ENCODE measurements at places on chromosomes 12 and 14.

DNA sequence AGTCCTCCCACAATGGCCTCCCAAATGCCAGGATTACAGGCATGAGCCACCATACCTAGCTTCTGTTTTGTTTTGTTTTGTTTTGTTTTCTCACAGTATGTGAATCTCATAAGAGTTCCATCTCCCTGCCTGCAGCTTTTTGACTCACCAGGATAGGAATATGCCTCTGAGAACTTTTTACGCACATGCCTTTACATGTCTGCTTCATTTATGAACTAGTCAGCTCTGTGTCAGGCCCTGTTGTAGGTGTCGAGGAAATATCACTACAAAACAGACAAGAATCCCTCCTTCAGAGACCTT, 89.0 kb downstream of the BORCS5 start:
- DNase-seq, result no peak

DNA sequence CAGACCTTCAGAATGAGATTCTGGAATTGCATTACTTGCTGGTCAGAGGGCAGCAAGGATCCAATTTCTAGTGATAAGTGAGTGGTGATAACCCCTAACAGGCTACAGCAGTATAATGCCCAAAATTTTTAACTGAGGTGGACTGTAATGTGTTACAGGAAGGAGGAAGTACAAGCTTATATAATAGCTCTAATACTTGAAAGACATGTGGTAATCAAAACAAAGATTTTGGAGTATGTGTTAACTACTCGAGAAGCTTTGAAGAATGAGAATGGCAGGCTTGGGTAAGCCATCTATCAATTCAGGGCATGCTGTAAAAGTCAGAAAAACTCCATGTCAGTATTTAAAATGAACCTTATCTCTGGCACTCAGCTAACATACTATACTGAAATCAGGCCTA, 70.5 kb downstream of the ANKS1B start:
- DNase-seq, result no peak

DNA sequence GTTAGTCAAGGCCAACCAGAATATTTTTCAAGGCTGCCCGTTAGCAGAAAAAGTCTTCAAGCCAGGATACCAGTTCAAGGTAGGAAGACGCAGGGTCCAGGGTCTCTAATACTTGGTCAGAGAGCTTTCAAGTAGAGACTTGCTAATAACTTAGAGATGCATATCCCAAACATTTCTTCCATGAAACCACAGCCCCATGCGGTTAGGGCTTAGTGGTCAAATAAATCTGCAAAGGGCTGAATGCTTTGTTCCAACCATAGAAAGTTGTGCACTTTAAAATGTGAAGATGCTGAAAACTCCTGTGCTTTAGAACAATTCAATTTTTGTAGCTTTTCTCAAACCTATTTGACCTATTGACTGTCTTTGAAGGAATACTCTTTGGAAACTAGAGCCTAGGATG, 208.9 kb downstream of the PIK3C2G start:
- no peak for DNase-seq

GRCh38 chr14:24338843-24339242, 948 bp downstream of the RIPK3 start:
- no peak for DNase-seq

DNA sequence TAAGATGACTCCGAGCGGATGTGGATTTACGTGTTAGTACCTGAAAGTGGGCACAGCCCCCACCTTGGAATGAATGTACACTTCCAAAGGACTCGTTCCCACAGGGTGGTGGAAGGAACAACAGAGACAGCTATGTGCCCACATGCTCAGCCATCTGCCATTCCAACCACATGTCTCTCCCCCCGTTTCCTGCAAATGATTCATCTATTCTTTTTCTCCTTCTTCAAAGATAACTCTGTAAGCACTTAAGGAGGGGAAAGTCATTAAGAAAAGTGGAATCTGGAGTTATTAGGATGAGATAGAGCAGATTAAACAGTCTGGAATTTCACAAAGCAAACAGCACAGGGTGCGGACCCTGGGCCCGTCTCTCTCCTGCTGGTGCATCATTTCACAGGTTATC, 18.5 kb upstream of the DUSP6 start:
- no peak for DNase-seq

DNA sequence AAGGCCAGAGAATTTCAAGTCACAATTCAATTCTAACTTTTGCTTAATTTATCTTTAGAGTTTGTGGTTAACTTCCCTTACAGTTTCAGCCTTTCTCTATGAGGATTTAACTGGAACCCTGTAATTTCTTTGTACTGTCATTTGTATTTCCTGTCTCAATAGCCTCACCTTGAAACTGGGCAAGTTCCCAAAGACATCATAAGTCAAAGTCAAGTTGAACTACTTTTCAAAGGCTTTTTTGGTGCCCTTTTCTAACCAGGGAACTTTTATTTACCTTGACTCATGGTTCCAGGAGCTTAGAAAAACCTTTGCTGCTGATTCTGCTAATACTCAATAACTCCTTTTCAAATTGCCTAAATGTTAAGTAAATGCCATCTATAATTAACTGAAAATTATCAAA, 200.8 kb upstream of the KRR1 start:
- DNase-seq, result no peak

DNA sequence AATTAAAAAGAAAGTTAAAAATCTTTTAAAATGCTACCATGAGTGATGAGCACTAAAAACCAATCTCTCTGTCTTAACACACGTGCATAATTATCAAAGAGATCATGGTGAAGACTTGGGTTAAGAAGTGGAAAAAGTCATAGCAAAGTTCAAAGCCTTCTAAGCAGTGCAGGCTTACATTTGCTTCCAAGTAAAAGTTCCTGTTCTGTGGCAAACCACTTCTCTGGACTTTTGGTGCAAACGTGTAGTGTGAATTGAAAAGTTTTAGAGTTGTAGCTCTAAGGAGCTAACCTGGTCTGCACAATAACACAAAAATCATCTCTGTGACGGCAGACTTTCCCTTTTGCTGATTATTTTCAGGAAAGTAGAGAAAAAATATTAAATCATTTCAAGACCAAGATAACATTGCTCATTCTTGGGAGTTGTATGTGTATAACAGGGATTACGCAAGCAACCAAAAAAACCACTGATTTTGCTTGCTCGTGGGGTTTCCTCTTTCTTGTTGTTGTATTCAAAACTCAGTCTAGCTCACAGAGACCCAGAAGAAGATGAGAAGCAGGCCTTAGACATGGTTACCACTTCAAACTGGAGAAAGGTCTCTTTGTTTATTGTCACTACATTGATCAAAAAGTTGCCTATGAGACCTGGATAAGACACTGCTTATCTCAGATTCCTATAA, 2.3 kb upstream of the GLIPR1 start:
- DNase-seq, result no peak

DNA sequence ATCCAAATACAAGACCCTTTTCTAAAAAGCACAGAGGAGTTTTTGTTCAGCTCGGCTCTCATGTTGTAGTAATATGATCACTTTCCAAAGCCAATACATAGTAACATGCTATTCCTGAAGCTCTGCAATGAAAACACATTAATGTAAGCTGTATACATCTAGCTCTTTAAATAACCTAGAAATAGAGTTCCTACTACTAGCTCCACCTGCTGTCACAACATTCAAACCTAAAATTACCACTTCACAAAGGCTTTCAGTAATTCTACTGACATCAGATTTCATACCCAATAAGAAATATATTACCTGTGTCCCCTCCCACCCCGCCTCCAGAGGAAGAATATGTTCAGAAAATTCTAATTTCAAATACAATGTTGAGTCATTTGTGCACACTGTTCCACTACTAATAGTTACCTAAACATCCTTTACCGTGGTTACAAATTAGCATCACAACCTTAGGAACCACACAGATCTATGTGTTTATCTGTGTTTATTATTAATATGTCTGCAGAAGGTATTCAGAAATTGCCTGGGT, 17.8 kb downstream of the EFCAB11 start:
- DNase-seq, result no peak

DNA sequence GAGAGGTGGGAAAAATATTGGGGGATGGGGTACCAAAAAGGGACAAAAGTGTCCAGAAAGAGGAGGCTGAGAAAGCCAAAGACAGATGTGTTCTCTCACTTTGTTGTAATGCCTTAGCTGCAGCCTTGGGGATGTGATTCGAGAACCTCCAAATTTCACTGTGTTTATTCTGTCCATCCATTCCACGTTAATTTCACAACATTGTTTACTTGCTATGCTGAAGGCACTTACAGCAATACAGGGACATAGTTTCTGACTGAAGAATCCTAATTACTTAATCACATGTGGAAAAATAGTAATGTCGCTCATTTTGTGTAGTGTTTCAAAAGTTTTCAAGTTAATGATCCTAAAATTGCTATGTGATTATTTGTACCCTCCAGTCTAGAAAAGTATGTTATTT, 146.2 kb upstream of the SLC38A2 start:
- DNase-seq, result no peak

- no peak for DNase-seq
Observed at GRCh38 chr12:3185260-3185870, 108.2 kb downstream of the TSPAN9 start.

DNA sequence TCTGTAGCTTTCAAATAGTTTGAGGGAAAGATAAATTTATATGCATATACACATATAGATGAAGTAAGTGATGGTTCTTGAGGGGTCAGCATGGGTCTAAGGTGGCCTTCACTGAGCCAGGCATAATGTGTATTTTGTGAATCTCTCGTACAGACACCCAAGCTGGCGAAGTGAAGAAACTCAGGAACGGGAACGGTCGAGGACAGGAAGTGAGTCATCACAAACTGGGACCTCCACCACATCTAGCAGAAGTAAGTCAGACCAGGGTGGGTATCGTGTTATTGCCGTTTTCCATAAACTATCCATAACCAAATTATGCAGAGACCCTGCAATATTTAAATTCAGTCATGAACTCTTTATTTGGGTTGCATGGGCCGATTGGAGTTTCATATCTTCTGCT, 15.4 kb upstream of the TNS2 start:
- DNase-seq, result no peak

- no peak for DNase-seq
Observed at GRCh38 chr12:82213761-82214160, 144.4 kb downstream of the CCDC59 start.

Data from stimulated activated CD8-positive, alpha-beta memory T cell treated with anti-CD3 and anti-CD28 coated beads, Interleukin-2, amount 100 ng/mL, for 1 hour (primary cell).